NCI-H1930 (cell line): ENCODE measurements at places on chromosomes 7 and 10.

GRCh38 chr7:36057323-36057722 lies 95.7 kb upstream of the EEPD1 start:
- no peak for DNase-seq

DNA sequence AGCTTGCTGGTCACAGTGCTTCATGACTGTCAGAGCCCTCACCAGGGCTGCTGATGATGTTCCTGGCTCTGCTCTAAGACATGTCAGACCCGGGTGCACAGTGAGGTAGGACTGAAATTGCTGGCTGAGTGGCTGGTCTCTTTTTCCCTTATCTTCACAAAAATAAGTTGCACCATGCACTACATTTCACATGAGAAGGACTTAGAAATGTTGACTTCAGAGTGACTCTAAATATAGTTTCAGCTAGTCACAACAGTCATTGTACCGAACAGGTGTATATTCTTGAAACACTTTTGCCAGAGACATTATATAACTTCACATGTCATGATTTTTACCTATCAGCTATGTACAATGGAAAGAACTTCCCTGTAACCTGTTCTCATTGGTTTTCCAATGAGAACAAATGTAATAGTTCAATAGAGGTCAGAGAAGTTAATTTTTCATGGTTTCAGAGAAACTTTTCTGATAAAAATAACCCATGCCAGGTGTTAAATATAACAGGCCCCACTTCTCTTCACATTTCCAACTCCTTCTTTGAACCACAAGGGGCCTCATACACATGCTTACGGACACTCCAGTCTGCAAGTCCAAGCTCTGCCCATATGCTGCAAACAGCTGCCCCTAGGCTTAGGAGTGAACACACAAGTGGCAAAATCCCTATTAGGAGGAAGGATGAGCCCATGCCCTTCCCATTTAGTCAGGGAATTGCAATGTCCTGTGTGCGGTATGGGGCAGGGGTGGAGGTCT lies 115.6 kb downstream of the CDK6 start:
- DNase-seq: no peak

GRCh38 chr7:65338346-65338745 lies 35.3 kb upstream of the ZNF92 start:
- no peak for DNase-seq

DNA sequence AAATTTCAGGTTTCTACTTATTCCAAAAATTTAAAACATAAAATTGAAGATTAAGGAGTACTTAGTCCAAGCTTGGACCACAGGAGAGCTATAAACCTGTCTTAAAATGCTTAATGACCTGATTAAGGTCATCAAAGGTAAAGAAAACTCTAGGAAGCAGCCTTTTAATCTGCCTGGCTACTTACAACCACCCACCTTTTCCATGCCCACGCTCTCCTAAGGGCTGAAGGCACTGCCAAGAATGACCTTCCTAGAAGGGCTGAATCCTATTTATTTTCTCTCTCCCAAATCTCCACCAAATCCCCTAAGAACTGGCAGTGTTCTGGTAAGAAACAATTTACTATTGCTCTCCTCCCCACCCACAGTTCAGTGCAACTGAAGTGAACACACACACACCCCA lies 6.8 kb downstream of the MPP7 start:
- DNase-seq: no peak

DNA sequence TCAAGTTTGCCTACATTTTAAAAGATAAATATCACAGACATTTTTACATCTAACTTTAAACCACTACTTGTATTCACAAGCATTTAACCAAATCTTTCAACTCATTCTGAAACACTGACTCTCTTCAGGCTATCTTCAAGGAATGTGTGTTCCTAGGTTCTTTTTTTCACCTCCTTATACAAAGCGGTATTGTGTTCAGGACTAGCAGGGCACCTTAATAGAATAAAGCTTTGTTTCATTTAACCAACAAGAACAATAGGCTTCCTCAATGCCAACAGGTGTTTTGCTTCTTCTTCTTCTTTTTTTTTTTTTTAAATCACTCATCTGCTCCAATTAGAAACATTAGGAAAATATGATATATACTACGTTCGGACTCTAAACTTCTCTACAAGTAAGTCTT lies 212.9 kb upstream of the SEMA3E start:
- DNase-seq: no peak

- no peak for DNase-seq
Observed at GRCh38 chr10:118687472-118687871, 67.3 kb downstream of the CACUL1 start.

DNA sequence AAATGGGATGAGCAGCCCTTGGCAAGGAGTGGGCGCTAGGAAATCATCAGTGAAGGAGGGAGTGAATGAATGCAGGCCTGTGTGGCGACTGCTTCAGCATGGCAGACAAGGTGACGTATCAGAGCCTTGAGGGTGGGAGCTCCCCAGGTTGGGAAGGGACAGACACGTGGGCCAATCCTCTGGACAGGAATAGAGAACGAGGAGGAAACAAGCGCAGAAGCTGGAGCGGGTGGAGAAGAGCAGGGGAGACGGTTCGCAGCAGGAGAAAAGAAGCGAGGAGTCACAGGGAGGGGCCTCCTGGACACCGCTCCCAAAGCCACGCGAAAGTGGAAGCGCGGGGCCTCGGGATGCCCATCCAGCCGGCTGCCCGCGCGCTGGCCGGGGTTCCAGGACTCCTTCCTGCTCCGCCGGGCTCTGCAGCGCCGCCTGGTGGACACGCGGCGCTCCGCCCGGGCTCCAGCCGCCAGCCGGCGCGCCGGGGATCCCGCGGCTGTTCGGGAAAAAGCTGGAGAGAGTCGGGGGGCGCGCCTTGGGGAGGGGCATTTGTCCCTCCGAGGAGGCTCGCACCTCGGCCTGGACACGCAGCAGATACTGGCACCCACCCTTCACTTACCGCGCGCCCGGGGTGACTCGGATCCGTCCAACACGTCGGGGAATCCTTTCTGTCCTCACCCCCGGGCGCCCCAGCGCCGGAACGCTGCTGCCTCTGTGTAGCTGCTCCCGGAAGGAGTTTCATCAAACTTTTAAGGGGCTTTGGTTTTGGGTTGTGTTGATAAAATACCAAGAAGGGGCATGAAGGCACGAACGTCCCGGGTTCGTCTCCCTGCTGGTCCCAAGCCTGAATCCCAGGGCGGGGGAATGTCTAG lies 6.3 kb downstream of the ZNF503 start:
- no peak for DNase-seq

GRCh38 chr7:102093599-102094315 lies 192.9 kb upstream of the SH2B2 start:
- no peak for DNase-seq

- DNase-seq: no peak
Observed at GRCh38 chr7:153401795-153402720, 642.5 kb downstream of the ACTR3B start.
